ENCODE measurements at places on chromosomes 2 and 18.

DNA sequence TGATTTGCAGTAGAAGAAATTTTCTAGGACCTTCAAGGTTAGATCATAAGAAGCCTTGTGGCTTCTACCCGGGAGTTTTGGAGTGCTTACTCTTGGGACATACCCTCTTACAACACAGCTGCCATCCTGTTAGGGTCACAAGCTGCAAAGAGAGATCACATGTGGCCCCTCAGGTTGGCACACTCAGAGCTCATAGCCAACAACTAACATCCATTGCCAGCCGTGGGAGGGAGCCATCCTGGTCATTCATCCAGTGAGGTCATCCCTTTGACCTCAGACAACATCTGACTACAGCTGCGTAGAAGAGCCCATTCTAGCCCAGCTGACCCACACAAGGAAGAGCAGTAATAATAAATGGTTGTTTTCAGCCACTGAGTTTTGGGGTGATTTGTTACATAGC, 76.9 kb upstream of the NABP1 start:
- DNase-seq: peak; percentile 100

DNA sequence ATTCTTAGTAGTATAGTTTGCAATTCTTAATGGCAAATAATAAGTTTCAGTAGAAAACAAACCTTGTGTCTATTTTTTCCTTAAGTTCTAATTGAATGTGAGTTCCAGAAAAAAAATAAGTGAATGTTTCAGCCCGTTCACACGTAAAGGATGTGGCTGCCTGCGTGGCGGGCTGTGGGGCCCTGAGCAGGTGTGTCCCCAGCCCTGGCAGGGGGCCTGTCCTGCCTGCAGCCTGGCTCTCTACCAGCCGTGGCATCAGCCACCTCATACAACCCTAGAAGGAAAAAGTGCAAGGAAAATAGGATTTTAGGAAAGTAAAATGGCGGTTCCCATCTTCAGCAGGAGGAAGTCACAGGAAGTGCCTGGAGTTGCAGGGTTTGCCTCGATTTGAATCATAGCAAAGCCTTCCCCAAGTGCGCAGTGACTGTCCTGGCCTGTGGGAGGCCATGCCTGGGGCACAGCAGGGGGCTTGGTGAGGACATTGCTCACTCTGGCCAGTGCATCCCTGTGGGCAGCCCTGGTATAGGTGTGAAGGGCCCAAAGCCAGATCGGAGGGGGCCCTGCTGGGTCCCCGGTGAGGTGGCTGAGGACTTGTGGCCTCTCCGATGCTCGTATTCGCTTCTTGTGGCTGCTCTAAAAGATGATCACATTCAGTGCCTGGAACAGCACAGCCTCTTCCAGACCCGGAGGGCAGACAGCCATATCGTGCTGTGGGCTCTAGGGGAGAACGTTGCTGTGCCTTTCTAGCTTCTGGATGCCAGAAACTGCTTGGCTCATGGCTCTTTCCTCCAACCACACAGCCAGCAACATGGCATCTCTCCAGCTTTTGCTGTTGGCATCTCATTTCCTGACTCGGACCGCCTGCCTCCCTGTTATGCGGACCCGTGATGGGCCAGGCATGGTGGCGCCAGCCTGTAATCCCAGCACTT, 12.6 kb downstream of the DTYMK start:
- no peak for DNase-seq

DNA sequence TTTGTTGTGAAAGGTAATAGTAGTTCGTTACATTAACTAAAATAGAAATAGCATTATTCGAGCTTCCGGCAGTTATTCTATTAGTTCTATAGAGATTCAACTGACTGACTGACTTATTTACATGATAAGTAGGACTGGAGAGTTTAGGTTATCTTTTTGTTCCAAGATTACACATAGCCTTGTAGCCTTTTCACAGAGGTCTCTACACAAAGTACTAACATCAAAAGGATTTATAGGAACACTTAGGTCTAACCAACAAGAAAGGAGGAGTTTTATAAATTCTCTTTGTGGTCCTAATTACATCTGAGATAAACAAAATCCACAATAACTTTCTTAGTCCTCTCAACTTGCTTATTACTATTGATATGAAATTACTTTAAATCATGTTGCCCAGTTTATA, 62.8 kb downstream of the SOS1 start:
- no peak for DNase-seq

DNA sequence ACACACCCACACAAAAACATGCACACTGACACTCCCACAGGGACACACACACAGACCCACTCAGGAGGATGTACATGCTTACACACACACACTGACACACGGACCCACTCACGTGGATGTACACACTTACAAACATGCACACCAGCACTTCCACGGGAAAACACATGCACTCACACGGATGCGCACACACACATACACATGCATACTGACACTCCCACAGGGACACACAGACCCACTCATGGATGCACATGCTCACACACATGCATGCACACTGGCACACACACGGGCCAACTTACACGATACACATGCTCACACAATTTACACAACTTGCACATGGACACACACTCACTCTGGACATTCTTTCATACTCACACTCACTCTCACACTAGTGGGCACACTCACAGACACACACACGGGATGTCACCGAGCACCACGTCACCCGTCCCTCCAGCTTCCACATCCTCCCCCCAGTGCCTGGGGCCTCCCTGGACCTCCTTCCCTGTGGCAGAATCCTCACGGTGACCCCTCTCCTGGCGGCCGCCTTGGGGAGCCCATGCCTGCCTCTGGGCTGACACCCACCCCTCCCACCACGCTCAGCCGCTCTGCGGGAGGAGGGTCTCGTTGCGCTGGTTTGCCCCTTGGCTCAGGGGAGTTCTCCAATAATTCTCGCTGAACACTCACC, 58.5 kb downstream of the TWIST2 start:
- DNase-seq: no peak

GRCh38 chr2:164613321-164613982, 7.8 kb downstream of the GRB14 start:
- DNase-seq: no peak

DNA sequence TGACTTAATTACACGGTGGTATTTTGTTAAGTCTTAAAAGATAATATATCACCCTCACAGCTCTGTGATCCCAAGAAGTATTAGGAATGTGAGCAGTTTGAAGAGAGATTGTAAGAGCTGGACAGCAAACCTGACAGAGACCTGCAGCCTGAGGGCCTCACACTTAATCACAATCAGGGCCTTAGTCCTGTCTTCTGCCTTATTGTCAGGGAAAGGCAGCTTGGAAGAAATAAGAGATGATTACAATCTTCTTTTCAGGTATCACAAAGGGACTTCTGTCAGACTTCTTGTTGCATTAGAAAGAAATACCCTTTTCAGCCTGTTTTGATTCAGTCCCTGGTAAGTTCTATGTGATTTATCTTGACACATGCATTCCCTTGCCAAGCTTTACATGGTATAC, 1433.8 kb upstream of the SLC39A10 start:
- DNase-seq: no peak

- no peak for DNase-seq
Measured at GRCh38 chr2:205451901-205452512, 230.3 kb upstream of the NRP2 start.

GRCh38 chr18:58224425-58224750, 180.4 kb downstream of the NEDD4L start:
- no peak for DNase-seq

DNA sequence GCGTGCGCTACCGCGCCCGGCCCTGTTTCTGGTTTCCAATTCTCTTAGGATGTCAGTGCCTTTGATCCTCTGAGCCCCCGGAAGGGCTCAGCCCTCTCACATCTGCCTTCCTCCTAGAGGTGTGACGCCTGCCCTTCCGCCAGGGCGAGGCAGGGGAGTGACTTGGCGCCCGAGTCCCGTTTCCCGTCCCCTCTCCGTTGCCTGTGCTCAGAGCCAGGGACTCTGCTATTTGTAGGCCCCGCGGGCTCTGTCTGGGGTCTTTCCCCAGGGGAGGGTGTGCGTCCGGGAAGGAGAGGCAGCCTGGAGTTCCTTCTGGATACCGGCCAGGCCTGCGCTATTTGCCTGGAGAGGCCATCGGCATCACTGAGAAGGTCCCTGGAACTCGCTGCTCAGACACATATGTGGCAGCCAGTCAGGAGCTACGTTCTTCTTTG, 103.7 kb upstream of the TAF1B start:
- DNase-seq: peak; percentile 10

- no peak for DNase-seq
Measured at GRCh38 chr2:195051401-195051800, 605.6 kb upstream of the SLC39A10 start.

GRCh38 chr2:16649353-16650286, 16.0 kb downstream of the CYRIA start:
- DNase-seq: no peak

- no peak for DNase-seq
Measured at GRCh38 chr18:73839441-73839840, 308.2 kb downstream of the FBXO15 start.

DNA sequence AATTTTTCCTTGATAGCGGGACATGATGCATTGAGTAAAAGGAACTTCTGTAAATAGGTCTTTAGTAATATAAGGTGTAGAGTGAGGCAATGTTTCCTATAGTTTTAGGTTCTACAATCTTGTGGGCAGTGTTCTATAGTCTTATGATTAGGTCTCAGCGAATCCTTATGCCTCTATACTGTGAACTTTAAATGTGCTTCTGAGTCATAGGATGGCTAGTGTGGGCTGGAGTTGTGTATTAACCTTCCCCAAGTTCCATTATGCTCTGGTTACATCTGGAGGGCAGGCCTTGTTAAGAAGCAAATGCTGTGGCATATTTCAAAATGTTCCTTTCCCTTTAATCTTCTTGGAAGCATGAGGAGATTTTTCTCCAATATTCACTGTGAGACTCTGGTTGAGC, 73.5 kb downstream of the ROCK2 start:
- DNase-seq: peak; percentile 98

GRCh38 chr2:139925903-139926302, 1145.7 kb upstream of the NXPH2 start:
- no peak for DNase-seq

DNA sequence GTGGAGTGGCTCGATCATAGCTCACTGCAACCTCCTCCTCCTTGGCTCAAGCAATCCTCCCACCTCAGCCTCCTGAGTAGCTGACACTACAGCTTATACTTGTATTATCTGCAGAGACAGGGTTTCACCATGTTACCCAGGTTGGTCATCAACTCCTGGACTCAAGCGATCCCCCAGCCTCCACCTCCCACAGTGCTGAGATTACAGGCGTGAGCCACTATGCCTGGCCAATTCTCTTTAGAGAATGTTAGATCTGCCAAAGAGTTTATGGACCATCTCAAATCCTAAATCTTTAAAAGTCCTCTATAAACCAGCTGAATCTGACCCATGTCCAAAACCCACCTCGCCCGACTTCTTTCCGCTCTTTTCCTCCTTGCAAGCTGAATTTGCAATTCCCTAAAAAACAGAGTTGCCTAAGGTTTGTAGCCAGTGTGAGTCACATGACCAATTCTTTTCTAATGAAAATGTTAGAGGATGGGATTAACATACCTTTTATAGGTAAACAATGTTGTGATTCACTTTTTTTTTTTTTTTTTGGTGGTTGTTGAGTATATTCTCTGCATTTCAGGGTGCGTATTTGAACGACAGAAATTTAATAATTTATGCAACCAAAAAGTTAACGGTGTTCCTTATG, 2.4 kb upstream of the PMAIP1 start:
- no peak for DNase-seq

- no peak for DNase-seq
Measured at GRCh38 chr2:53652131-53652530, 115.5 kb upstream of the CHAC2 start.

DNA sequence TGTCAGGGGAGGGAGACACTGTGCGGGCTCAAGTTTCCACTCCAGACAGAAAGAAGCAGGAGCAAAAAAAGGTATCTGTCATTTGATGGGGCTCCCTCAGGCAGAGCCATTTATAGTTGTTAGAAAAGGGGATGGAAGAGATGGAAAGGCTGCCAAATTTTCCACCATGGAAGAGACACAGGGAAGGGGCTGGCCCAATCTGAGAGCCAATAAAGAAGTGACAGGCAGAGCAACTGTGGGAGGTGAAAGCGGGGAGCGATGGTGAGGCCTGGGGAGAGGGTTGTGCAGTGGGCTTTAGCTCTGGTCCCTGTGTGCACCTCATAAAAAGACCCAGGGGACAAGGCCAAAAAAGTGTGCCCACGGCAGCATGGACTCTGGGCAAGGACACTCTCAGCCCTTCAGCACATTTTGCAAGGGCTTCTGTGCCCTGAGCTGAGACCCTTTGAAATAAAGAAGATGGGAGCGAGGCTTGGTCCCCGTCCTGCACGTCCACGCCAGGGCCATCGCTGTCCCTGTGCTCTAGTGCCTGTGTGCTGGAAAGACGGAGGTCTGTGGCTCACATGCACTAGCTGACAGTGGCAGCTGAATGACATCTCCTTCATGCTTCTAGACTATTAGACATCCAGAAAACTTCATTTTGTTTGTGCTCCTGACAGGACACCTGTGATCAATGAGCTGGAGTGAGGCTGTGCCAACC, 456.7 kb upstream of the HS6ST1 start:
- no peak for DNase-seq

GRCh38 chr2:94999431-94999883, 26.1 kb upstream of the MAL start:
- DNase-seq: no peak

DNA sequence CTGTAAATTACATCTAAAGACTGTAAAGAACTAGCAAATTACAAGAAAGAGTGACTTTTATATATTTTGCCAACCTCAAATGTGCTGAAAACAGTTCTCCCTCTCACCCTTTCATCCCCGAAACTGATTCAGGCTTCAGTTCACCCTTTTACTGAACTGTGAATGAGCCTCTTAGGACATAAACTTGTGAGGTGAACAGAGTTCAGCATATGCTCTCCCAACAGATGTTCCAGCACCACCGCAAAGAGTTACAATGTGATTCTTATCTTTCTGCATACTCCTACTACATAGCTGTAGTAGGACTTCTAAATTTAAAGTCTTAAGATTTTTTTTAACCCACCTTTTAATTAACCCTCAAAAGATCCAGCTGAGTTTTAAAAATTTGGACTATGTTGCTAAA, 1.2 kb upstream of the ZCCHC2 start:
- no peak for DNase-seq

DNA sequence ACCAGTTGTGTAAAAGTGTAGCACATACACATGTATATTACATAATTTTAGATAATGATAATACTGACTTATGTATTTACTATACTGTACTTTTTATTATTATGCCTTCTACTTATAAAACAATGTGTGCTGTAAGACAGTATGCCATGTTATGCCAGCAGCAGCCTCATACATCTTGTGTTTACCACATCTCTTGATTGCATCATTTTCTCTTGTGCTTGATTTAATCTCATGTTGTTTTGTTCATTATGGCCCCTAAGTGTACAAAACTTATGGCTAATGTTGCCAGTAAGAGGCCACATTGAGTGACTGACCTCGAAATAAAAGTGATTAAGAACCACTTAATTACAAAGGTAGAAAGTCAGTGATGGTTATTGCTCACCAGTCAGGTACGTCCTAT, 128.0 kb upstream of the SP5 start:
- no peak for DNase-seq

GRCh38 chr2:29060441-29060840, 13.9 kb downstream of the PCARE start:
- DNase-seq: no peak

GRCh38 chr18:62460851-62461300, 61.9 kb upstream of the ZCCHC2 start:
- peak; percentile 82 for DNase-seq

GRCh38 chr2:122863532-122863931, 1108.1 kb downstream of the TSN start:
- DNase-seq: no peak

- no peak for DNase-seq
Measured at GRCh38 chr2:134917888-134918525, 615 bp upstream of the CCNT2 start.

- DNase-seq: peak; percentile 51
Measured at GRCh38 chr2:189698020-189698887, 23.8 kb downstream of the ANKAR start.

Measured in inflammatory macrophage treated with lipopolysaccharide for 1 hour (primary cell).